ENCODE measurements at places on chromosomes 1 and 21.

DNA sequence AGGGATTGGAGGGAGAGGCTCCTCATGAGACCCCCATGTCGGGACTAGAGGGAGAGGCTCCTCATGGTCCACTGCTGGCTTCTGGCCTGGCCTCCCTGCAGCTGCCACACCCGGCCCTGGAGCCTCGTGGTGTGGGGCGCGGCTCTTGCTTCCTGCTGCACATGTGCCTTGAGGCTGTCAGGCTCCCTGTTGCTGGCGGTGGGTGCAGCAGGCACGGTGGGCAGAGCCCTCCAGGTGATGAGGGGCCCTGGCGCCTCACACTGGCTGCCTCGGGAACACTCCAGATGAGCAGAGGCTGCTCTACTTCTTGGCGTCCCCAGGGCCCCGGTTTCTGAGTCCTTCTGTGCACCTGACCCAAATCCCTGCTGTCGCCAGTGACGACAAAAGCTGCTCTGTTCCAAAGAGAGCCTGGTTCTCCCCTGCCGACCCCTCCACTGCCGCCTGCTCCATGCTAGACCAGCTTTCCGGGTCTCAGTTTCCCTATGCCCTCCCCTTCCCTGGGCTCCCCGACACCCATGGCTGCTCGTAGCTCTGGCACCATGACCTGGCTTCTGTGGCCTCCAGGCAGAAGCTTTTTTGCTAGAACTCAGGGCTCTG is 9.7 kb upstream of the ATAD3B start:
- DNase-seq: no peak

DNA sequence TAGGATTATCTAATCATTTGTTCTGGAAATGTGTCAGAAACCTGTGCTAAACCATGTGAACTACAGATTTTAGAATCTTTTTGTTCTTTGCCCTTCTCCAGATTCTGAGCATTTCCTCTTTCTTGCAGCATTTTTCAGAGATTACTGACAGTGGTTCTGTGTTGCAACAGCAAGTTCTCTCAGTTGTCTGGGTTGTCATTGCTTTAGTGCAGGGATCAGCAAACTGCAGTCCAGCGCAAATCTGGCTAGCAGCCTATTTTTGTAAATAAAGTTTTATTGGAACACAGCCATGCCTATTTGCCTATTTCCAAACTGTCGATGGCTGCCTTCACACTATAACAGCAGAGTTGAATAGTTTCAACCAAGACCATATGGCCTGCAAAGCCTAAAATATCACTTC is 66.3 kb upstream of the LRRC8D start:
- no peak for DNase-seq

GRCh38 chr1:1989789-1990188 is 13.8 kb downstream of the CFAP74 start:
- no peak for DNase-seq

DNA sequence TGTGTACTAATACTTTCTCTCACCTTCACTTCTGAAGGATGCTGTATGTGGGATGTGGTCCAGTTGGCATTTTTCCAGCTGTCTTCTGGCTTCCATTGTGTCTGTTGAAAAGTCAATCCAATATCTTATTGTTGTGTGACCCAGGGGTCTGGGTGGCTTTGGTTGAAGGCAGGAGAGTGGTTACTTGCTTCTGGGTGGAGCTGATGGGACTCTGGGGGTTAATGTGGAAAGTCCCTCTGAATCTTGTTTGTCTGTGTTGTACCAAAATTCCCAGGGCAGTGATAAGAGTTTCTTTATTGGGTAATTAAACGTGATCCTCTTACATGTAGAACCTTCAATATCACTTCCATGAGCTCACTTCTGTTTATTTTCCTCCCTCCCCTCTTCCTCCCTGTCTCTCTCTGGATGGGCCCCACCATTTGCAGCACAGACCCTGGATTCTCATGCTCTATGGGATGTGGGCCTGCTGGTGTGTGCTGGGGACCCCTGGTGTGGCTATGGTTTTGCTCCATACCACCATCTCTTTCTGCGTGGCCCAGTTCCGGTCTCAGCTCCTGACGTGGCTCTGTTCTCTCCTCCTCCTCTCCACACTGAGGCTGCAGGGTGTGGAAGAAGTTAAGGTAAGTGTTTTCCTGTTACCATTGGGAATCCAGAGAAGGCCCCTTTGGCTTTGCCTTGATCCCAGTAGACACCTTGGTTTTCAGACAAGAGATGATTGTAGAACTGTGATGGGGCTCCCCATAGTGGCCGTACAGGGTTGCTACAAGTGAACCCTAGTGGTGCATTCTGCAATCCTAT is 71.5 kb downstream of the HHAT start:
- DNase-seq: no peak

DNA sequence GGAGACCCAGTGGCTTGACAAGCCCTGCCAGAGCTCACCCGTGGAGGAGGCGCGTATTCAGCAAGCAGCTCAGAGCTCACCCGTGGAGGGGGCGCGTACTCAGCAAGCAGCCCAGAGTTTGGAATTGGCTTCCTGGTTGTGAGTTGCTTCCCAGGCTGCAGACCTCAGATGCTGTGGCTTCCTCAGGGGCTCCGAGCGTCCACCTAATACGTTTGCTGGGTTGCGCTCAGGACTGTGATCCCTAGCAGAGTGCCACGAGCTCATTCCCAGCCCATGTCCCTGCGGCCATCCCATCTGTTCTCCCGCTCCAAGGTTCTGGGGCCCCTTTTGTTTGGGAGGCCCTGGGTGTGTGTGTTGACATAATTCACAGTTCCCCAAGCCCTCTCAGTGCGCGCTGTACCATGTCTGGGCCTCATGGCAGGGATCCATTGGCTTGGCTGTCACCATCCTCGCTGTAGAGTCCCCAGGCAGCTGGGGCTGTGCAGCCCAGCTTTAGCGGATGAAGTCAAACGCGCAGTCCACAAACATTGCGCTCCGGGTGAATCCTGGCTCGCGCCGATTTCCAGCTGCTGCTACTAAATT is 3.6 kb downstream of the AJAP1 start:
- no peak for DNase-seq

DNA sequence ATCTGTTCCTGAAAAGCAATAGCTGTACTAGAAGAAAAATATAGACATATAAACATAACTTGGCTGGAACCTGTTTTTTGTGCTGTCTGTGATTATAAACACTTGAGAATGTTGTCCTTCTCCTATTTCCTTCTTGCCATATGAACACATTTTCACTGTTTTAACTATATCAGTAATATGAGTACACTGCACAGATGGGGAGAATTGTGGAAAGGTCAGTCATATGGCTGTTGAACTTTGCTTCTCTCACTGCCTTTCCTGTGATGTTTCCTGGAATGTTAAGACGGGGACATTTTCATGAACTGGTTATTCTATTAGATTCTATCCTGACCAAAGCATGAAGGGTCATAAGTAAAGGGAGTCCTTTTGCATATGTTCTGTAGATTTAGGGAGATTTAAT is 24.9 kb downstream of the HMCN1 start:
- DNase-seq: no peak

DNA sequence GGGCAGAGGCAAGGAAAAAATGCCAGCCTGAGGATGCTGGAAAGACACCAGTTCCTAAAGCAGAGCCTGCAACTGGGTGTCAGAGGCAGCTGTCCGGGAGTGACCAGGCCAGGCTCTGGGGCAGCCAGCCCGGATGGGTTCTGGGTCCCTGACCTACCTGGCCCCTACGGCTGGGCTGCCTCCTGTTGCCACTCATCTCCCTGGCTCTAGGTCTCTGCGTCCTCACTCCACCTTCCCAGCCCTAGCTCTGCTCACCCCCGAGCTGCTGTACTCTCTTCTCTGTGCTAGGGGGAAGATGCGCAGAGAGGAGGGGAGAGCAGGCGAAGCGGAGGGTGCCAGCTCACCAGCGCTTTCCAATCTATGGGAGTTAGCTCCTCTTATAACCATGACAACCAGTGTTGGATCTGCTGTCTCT is 9.0 kb downstream of the ARHGEF2 start:
- DNase-seq: no peak

DNA sequence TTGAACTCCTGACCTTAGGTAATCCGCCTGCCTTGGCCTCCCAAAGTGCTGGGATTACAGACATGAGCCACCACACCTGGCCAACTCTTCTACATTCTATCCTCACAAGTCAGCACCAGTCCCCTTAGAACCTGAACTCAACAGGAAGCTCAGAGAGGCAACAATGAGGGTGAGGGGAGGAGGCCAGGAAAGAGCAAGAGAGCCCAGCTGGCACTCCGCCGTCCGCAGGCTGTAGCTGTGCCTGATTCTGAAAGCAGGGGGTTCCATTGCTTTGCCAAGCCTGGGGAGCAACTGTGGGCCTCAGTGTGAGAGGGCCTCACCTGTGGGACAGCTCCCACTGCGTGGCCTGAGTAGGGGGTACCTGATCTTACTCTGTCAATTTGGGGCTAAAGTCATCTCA is 18.7 kb downstream of the STK40 start:
- DNase-seq: no peak

GRCh38 chr1:38608202-38608864 is 251.2 kb downstream of the RRAGC start:
- no peak for DNase-seq

DNA sequence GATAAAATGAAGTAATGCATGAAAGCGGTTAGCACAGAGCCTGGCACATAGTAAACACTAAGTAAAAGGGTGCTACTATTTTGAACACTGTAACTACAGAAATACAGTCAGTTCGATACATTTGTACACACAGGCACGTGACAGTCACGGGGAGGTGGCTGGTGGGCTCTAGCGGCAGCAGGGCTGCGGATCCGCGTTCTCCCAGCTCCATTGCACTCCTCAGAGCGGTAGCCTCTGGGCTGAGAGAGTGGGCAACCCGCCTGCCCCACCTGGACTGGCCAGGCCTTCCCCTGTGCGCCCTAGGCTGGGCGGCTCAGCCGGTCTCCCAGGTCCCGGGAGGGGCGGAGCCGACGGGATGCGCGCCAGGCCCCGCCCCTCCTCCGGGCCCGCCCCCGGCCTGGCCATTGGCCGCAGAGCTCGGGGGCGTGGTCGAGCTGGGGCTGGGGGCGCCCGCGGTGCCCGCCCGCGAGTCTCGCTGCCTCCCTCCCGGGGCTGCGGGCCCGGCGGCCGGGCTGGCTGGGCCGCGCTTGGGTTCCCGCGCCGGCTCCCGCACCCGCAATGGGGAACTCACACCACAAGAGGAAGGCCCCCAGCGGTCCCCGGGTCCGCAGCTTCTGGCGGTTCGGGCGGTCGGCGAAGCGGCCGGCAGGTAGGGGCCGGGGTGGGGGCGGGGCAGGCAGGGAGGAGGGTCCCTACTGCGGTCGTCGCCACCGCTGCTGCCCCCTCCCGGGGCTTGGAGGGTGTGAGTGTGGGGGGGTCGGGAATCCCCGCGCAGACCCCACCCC is 51.2 kb upstream of the SYNC start:
- DNase-seq: peak; percentile 42

DNA sequence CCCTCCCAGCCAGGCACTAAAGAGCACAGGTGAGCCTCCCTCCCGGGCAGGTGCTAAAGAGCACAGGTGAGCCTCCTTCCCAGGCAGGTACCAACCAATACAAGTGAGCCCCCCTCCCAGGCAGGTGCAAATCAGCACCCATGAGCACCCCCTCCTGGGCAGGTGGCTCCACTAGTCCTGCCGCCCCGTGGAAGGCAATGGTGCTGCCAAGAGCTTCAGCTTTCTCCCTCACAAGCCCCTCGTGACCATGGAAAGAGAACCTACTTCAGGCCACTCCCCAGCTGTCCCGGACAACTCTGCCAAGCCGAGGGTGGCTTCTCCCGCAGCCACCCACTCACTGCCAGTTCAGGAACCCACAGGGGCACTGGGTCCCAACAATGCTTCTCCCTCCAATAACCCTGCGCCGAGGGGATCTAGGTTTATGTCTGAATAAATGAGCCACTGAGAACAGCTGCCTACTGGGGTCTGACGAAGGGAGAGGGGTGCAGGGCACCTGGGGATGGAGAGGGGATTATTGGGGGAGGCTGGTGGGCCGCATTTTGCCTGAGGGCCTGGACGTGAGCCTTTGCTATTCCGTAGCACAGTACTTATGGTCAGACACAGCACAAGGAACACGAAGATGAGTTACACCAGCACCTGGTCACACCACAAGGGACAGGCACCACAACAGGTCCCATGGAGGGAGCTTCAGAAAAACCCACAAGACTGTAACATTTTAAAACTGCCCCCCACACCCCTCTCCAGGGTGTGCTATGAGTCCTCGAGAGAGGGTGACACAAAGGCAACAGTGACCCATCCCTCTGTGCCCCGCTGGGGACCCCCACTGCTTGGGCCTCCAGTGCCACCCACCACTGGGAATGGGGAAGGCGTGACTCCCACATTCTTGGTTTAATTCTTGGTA is 46.3 kb downstream of the PRDM15 start:
- no peak for DNase-seq

DNA sequence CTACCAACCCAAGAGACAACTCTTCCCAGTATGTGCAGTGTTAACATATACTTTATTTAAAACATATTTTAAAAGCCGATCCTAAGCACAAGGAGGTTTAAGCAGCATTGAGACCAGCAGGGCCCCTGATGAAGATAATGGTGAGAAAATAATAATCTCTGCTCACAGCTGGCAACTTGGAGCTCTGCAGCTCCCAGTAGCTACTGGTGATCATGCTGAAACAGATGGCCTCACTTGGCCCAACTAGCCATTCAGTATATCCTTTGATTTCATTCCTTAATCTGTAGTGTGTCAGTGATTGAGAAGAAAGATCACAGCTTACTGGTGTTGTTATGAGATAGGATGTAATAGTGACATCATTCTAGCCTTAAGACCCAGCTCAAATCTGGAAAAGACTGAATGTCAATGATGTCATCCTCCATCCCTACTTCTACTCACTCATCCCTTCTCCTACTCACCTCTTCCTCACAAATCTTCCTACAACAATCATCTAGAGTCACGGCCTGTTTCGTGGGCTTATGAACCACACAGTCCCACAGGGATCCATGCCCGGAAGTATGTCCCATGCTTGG is 817.9 kb downstream of the PLA2G4A start:
- DNase-seq: no peak

GRCh38 chr21:37294679-37295078 is 27.5 kb upstream of the VPS26C start:
- DNase-seq: no peak

DNA sequence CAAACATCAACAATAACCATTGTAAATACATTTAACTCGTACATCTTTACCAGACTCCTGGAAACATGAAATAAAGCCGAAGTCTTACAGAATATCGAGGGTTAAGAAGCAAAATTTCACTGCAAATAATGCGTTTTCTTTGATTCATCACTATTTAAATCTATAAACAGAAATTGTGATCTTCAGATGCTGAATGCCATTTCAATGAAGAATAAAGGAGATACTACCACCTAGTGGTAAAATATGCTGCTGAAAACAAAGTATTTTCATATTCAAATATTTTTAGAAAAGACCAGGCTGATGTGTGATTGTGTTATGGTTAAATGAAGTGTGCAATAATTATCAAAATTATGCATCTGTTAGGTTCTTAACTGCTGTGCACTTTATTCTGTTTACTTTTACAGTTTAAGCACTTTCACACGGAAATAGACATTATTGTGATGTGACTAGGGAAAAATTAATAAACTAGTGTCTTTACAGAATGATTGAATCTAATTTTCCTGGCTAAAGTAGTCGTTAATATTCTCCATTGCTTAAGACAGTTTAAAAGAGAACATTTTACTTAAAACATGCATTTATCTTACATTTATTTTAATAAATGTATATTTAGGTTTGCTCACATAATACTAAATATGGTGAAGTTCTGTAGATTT is 1093.1 kb downstream of the MRPL39 start:
- DNase-seq: no peak

- DNase-seq: no peak
Observed at GRCh38 chr1:83800066-83800465, 198.9 kb downstream of the TTLL7 start.
